Activated T-helper 2 cell treated with anti-CD3 and anti-CD28 coated beads, Interferon-gamma antibody, Interleukin-2, Interleukin-4, amounts not matched to agents 10 μg/mL and 5 μg/mL and 100 μg/mL, durations not matched to agents 14 hours and 24 hours and 36 hours (primary cell): ENCODE measurements at places on chromosomes 2 and 18.

DNA sequence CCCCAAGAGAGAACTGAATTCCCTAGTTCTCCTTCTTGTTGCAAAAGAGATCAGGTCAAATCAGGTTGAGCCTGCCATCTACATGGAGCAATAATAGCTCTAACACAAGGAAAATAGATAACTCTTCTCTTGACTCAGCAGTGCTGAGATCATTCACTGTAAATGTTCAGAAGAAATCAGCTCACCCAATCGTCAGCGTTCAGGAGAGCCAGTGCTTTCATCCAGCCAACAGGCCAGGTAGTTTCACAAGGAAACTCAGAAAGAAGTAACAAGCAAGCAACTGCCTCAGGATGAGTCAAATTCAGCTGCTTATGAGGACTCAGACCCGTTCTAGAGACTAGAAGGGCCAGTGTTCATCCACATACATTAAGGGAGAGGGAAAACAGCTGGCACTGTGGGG is 5.9 kb downstream of the LMAN2L start:
- H3K4me1 ChIP-seq: peaks cover 8% of the 10 kb centered on the region
- no peaks in the 10 kb centered on the region for H3K27me3 ChIP-seq
- no peak for DNase-seq
- H3K4me3 ChIP-seq: no peak overlapping the region
- peaks cover 43% of the 10 kb centered on the region for H3K36me3 ChIP-seq

DNA sequence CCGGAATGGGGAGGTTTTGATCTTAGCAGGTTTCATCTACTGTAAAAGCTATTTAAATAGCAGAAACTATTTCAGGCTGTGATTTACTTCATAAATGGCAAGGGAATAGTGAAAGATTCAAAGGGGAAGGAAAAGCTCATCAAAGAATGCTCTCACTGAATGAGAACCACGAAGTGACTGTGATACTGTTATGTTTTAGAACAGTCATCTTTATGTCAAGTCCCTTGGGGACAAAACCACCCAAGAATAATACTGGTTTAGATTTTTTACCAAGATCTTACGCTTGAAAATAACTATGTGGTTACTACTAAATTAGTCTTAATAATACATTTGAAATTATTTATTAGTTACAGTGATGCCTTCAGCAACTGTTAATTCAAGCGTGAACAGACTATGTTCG is 28.1 kb downstream of the FARSB start:
- no peak for DNase-seq
- no peaks in the 10 kb centered on the region for H3K27me3 ChIP-seq
- no peaks in the 10 kb centered on the region for H3K4me1 ChIP-seq
- no peak overlapping the region for H3K4me3 ChIP-seq
- no peak overlapping the region for H3K27ac ChIP-seq

DNA sequence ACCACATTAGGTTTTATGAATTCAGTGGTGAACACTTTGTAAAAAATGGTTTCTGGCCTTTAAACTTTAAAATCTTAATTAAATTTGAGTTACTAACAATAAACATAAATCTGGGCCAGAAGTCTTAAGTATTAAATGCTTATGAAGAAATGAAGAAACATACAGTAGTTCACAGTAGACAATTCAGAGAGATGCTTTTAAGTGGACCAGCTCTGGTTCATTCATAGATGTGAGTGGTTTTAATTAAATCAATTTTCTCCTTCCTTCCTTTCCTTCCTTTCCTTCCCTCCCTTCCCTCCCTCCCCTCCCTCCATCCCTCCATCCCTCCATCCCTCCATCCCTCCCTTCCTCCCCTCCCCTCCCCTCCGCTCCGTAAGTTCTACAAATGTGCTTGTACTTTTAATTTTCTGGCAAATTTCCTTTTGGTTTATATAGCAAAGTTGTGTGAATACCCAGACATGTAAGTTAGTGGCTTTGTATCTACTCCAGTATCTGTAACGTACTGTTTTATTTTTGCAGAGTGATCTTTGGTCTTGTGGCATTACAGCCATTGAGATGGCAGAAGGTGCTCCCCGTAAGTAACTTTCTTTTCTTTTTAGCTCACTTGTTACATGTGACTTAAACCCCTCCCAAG is 136.5 kb downstream of the MAP4K4 start:
- no peak overlapping the region for H3K4me3 ChIP-seq
- peaks cover 58% of the 10 kb centered on the region for H3K36me3 ChIP-seq
- H3K27ac ChIP-seq: no peak overlapping the region

- H3K27me3 ChIP-seq: peaks cover 79% of the 10 kb centered on the region
- peaks cover 15% of the 10 kb centered on the region for H3K4me1 ChIP-seq
- H3K27ac ChIP-seq: peak overlapping the region; percentile 62
Observed at GRCh38 chr18:57436965-57437333, 1.8 kb downstream of the ONECUT2 start.

DNA sequence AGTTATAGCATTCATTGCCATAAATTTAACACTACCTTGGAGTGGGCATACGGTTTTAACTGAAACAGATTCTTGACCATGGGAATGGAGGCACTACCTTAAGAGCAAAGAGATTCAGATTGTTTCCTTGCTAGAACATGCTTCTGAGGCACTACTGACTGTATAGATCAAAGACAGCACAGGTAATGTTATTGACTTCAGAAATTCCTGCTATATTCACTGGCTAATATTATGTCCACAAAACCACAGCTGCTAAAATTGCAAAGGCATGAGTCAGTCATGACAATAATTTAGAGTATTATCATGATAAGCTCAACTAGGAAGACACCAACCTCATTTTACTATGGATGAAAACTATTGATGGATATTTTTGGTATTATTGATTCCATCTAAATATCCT is 39.4 kb downstream of the SLC8A1 start:
- H3K4me3 ChIP-seq: no peak overlapping the region
- H3K4me1 ChIP-seq: no peaks in the 10 kb centered on the region
- no peaks in the 10 kb centered on the region for H3K27me3 ChIP-seq
- no peak overlapping the region for H3K27ac ChIP-seq

DNA sequence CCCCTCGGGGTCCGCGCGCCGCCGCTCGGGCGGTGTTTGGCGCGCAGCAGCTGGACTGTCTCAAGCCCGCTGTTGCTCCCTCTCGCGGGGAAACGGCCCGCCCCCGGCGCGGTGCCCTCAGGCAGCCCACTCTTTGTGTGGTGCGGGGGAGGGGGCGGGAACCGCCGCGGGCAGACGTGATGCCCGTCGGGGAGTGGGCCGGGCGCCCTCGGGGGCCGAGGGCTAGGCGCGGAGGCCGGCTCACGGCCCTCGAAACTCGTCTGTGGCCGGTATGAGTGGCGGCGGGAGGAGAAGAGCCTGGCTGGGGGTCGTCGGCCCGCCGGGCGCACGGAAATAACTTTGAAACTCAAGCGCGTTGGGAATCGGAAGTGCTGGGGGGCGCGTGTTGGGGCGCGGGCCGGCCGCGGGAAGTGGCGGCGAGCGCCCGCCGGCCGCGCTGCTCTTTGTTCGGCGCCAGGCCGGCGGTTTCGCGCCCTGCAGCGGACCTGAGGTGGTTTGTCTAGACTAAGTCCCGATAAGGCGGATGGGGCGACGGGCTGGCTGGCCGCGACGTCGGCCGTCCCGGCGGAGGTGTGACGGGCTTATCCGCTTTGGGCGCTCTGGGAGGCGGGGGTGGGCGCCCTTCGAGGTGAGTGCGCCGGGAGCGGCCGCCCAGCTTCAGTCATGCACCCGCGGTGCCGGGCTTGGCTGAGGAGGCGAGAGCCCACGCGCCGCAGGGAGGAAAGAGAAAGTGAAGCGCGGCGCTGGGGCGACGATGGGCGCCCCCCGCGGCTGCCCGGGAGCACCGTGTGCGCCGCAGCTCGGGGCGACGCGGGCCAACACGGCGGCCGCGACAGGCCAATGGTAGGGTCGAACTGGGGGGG is 679 bp downstream of the PTMA start:
- peak; percentile 51 for DNase-seq
- peaks cover 55% of the 10 kb centered on the region for H3K36me3 ChIP-seq
- peaks cover 30% of the 10 kb centered on the region for H3K4me1 ChIP-seq
- peak overlapping the region; percentile 98 for H3K27ac ChIP-seq
- no peaks in the 10 kb centered on the region for H3K27me3 ChIP-seq

DNA sequence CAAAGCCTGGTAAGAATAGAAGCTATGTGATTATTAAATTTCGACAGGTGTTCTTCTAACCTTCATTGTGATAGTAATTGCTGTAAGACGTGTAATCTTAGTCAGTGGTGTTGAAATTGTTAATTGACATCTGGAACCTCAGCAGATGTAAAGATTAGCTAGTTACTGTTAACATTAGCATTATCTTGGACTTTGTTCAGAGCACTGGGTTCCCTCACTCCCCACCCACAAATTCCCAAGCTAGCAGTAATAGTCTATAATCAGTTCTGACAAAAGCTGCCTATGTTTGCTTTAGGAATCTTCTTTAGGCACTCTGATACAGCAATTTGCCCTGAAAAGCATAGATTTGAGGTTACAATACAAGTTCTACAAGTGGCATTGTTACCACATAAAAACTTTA is 233.7 kb downstream of the EN1 start:
- no peaks in the 10 kb centered on the region for H3K4me1 ChIP-seq
- no peak overlapping the region for H3K27ac ChIP-seq
- H3K27me3 ChIP-seq: no peaks in the 10 kb centered on the region
- H3K36me3 ChIP-seq: no peaks in the 10 kb centered on the region
- no peak overlapping the region for H3K4me3 ChIP-seq
- no peak for DNase-seq

DNA sequence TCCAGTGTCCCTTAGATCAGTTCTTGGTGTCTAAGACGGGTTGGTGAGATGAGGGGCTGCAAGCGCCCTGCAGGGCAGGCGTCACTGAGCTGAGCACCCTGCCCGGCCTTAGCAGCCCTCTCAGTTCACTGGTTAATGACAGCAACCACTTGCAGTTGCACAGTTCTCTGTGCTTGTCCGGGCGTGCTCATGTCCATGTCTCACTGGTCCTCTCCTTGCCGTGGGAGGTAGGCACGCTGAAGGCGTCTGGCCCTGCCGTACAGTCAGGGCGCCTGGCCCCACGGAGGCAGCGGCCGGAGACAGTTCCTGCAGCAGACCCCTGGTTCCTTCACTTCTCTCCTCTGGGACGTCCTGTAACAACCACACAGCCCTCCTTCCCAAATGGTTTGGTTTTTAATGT is 75.3 kb downstream of the ARHGEF4 start:
- DNase-seq: no peak
- no peak overlapping the region for H3K27ac ChIP-seq
- H3K4me3 ChIP-seq: no peak overlapping the region
- peaks cover 9% of the 10 kb centered on the region for H3K27me3 ChIP-seq
- no peaks in the 10 kb centered on the region for H3K36me3 ChIP-seq

DNA sequence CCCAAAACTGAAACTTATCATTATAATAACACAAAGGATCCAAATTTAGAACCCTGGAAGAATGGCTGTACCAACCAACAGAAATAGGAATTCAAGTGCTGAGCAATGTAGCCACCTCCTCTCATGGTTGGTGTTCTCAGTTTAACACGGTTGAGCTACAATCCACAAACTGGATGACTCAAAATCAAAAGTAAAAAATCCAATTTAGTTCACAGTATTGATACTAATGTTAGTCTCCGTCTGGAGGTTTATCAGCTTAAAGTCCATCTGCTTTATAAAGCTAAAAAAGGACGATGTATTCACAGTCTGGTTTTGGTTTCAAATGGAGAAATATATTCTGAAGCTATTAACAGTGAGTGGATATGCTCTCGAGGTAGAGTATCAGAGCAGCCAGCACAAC is 40.5 kb downstream of the CNTNAP5 start:
- H3K27me3 ChIP-seq: no peaks in the 10 kb centered on the region
- no peak for DNase-seq
- no peak overlapping the region for H3K4me3 ChIP-seq
- H3K27ac ChIP-seq: no peak overlapping the region

GRCh38 chr18:45248240-45248903 is 366.9 kb upstream of the SLC14A2 start:
- H3K36me3 ChIP-seq: no peaks in the 10 kb centered on the region
- no peak overlapping the region for H3K4me3 ChIP-seq
- no peaks in the 10 kb centered on the region for H3K4me1 ChIP-seq
- no peak for DNase-seq
- no peak overlapping the region for H3K27ac ChIP-seq

DNA sequence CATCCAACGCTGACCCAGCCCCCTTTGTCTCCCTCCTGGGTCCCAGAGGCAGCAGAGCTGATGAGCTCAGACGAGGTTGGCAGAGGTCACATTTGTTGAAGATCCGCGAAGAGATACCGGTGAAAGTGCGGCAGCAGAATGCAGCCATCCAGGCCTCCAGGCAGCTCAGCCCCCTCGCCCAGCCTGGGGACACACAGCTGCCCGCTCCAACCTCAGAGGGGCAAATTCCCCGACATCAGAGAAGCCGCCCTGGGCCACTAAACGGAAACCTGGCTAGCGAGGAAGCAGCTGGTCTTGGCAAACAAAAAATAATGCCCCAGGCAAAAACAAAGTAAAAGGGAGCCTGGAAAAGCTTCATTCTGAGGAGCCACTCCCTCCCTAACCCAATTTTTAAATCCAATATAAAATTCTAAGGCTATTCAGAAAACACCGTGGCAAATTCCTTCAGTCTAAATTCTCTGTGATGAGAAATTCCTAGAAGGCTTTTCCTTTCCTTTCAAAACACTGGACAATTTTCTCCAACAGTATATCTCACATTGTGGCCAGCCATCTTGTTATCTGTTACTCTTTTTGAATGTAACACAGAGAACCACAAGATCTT is 262.4 kb downstream of the SS18 start:
- DNase-seq: no peak
- H3K36me3 ChIP-seq: no peaks in the 10 kb centered on the region
- no peak overlapping the region for H3K4me3 ChIP-seq
- no peak overlapping the region for H3K27ac ChIP-seq

DNA sequence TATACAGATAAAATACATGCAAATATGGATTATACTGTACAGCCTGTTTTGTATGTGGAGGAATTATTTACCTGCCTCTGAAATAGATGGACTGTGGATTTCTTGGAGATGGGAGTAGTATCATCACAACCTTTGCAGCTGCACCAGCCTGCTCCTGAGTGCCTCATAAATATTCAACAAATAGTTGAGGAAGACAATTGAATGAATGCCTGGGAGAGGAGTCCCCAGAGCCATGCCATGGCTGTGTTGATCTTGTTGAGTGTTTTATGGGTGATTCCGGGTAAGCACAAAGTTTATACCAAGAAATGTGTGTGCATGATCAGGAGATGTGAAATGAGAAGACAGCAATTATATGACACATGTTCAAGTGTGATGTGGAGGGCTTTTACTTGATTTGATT is 225.0 kb downstream of the FHOD3 start:
- no peaks in the 10 kb centered on the region for H3K36me3 ChIP-seq
- no peaks in the 10 kb centered on the region for H3K4me1 ChIP-seq
- H3K27ac ChIP-seq: no peak overlapping the region
- peaks cover 2% of the 10 kb centered on the region for H3K27me3 ChIP-seq
- H3K4me3 ChIP-seq: no peak overlapping the region

GRCh38 chr18:48390641-48391040 is 18.5 kb downstream of the ZBTB7C start:
- no peaks in the 10 kb centered on the region for H3K4me1 ChIP-seq
- no peak overlapping the region for H3K4me3 ChIP-seq
- H3K36me3 ChIP-seq: no peaks in the 10 kb centered on the region
- H3K27ac ChIP-seq: no peak overlapping the region

DNA sequence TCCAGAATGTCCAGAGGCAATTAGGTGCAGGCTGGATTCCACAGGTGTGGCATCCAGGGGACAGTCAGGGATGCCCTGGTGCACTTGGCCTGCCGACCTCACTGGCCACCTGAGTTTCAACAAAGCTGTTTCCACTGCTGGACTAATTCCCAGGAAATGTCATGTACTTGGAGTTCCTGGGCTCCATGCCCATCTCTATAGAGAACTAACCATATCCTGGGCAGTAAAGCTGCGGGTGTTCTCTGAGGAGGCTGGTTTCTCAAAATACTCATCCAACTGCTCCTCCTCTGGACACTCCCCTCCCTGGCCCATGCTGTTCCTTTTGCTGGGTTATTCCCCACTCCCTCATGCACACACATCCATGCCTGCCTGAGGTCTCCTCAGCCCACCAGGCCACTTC is 161.9 kb upstream of the SKOR2 start:
- H3K4me3 ChIP-seq: no peak overlapping the region
- H3K27ac ChIP-seq: no peak overlapping the region
- H3K27me3 ChIP-seq: peaks cover 9% of the 10 kb centered on the region
